ENCODE measurements at places on chromosomes 1 and 21.

- DNase-seq: no peak
These were observed 94.3 kb upstream of the C1orf105 start for GRCh38 chr1:172326136-172326535.

DNA sequence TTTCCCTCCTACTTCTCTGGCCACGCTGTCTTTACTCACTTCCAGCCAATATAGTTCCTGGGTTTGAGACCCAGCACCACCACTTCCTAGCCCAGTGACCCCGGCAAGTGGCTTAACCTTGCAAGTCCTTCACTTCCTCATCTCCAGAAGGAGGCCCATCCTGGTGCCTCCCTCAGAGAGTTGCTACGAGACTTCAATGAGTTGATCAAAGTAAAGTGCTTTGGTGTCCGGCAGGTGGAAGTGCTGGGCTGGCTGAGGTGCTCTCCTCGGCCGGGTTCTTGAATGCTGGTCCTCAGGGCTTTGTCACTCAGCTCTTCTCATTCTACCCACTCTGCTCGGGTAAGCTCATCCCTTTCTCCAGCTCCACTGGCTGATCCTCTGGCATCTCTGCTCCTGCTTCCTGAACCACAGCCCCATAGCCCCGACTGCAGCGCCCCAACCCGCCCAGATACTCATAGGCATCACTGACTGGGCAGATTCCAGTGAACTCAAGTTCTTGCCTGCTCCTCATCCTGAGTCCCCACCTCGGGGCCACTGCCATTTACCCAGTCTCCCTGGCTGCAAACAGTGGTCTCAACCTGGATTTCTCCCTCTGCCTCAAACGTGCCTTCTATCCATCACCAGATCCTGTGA lies 75.8 kb upstream of the WNT4 start:
- DNase-seq: no peak

GRCh38 chr1:8018492-8019228 lies 7.4 kb downstream of the ERRFI1 start:
- DNase-seq: no peak

- no peak for DNase-seq
These were observed 59.8 kb downstream of the ITGB3BP start for GRCh38 chr1:63463248-63463647.

GRCh38 chr1:36475341-36475740 lies 7.4 kb downstream of the CSF3R start:
- no peak for DNase-seq

- no peak for DNase-seq
These were observed 7.7 kb downstream of the NENF start for GRCh38 chr1:212440419-212440818.

All from stimulated activated CD4-positive, alpha-beta T cell treated with anti-CD3 and anti-CD28 coated beads, Interleukin-2, amount 100 ng/mL, for 4 hours (primary cell).